Keratinocyte (primary cell): ENCODE measurements at places on chromosomes 6 and 20. TPM values are rescaled to one million over a fixed set of nuclear protein-coding genes. Genes with fewer than 3 reads are reported as not detected.

The SLC4A11 gene
- 3.9 to 5.0 TPM (median 4.7 TPM) in 3 replicates for polyA plus RNA-seq

- no peak for DNase-seq
These were observed 13.6 kb downstream of the TMEM181 start for GRCh38 chr6:158573542-158573931.

- peak; percentile 88 for DNase-seq
These were observed at the start of gene PSORS1C1 for GRCh38 chr6:31114541-31114878. PSORS1C1 (plus strand) TSS chr6:31114800; CDS start chr6:31129633, 14,833 bp downstream.

GRCh38 chr20:47159166-47159565 lies 197.3 kb downstream of the ZMYND8 start:
- no peak for DNase-seq

DNA sequence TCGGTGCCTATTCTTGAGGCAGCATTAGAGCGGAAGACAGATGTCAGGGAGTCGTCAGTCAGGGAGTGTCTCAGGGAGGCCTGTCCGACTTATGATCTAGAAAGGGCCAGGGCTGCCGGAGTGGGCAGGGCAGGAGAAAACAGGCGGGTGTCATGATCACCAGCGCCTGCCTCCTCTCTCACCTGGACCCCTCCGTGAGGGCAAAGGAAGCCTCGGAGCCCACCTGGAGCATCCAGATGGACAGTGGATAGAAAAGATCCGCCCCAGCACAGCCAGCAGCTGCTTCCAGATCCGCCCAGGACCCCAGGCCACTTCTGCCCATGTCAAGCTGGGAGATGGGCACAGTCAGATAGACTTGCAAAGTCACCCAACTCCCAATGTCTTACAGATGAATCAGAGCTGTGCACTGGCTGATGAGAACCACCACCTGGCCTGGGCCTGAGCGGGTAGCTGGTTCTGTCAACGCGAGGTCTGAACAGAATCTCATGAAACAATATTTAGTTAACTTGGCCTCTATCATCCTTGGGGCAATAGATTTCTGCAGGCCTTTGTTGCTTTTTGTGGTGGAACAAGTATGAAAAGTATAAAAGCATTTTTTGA lies 22.2 kb downstream of the PSMG4 start:
- DNase-seq, result no peak

The FAM83D gene
- polyA plus RNA-seq, result 8.5 to 33.1 TPM (median 32.1 TPM) in 3 replicates

The DPPA5 gene
- not detected in 3 replicates for polyA plus RNA-seq

DNA sequence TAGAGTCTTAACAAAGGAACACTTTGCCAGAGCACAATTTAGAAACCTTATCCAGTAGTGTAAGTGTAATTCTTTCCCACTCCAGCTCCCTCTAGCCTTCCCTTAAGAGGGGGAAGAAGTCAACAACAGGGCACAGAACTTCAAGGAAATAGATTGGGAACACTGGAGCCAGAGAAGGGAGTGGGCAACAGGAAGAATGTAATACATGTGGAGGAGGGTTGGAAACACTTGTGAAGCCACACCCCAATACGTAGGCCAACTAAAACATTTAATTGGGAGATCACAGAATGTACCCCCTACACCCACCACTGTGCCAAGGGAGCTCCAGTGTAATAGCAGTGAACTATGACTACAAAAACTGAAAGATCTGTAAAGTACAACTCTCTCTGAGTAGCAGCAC lies 735.7 kb upstream of the HS3ST5 start:
- DNase-seq, result no peak

GRCh38 chr6:5866547-5867051 lies 140.1 kb downstream of the NRN1 start:
- no peak for DNase-seq

The CAGE1 gene
- 0.03 to 0.04 TPM (median 0.03 TPM) in 3 replicates for polyA plus RNA-seq

The JPH2 gene
- 2.5 to 2.9 TPM (median 2.8 TPM) in 3 replicates for polyA plus RNA-seq

GRCh38 chr6:89353118-89353556 lies 615 bp upstream of the UBE2J1 start:
- no peak for DNase-seq

- DNase-seq, result no peak
These were observed 15.1 kb downstream of the BMP7 start for GRCh38 chr20:57251344-57251743.

GRCh38 chr20:3318226-3318884 lies 79.4 kb upstream of the SLC4A11 start:
- no peak for DNase-seq

- no peak for DNase-seq
These were observed 12.4 kb upstream of the RBM38 start for GRCh38 chr20:57378646-57379262.

DNA sequence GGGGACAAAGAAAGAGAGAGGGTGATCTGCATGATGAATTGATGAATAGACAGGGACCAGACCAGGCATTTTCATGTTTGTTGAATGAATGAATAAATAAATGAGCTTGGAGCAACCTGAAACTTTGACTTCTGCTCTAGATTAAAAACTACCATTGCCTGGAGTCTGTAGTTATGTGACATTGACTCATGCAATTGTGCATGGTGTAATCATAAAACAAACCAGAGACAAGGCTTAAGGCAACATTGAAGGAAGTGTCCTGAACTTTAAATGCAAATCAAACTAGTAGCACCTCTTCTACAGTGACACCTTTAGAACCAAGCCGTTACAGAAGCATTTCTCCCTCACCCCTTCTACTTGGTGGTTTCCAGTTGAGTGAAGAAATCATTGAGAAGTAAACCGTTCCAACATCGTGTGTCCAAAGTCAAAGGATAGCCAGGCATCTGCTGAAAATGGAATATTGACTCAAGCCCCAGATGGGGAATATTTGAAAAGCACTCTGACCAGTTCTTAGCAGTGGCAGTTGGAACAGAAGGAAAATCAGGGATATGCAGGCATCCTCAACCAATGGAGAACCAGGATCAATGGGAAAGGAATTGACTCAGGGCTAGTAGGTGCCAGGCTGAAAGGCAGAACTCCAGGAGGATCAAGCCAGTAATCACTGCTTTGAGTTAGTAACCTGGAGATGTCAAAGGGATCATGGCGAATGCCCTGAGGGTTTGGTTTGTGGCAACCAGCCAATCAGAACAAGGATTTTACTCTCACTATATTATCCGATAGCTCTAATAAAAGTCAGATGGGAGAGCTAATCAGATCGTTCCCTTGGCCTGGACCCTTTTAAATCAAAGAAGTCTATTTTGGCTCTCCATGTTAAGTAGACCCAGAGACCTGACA lies 171.2 kb upstream of the TSHZ2 start:
- no peak for DNase-seq

DNA sequence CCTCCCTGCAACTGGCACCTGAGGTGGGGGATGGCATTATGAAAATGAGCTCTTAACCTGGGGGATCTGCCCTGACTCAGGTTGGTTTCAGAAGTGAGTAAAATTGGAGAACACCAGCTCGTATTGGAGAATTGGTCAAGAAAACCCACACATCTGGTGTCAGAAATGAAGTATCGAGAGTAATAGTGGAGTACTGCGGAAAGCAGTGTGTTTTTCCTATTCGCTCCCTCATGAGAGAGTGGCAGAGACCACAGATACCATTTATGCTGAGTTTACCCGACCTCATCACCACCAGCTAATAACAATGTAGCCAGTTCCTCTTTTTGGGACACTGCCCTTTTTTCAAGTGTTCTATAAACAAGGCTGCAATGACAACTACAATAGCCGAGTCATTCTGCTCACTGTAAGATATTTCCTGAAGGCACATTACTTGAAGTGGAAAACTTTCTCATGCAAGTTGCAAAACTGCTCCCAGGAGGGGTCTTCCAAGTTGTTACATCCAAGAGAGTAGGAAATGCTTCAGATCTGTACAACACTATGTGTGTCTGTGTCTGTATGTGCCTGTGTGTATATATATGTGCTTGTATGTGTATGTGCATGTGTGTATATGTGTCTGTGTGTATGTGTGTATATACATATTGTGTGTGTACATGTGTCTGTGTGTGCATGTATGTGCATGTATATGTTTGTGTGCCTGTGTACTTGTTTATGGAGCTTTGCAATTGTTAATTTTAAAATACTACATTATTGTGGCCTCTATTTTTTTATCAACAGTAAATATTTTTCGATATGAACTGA lies 106.0 kb upstream of the CST7 start:
- no peak for DNase-seq

The SLC52A3 gene
- 0.55 to 1.1 TPM (median 0.84 TPM) in 3 replicates for polyA plus RNA-seq

- DNase-seq, result peak; percentile 61
These were observed 207.9 kb downstream of the ERMARD start for GRCh38 chr6:169959136-169960002.

DNA sequence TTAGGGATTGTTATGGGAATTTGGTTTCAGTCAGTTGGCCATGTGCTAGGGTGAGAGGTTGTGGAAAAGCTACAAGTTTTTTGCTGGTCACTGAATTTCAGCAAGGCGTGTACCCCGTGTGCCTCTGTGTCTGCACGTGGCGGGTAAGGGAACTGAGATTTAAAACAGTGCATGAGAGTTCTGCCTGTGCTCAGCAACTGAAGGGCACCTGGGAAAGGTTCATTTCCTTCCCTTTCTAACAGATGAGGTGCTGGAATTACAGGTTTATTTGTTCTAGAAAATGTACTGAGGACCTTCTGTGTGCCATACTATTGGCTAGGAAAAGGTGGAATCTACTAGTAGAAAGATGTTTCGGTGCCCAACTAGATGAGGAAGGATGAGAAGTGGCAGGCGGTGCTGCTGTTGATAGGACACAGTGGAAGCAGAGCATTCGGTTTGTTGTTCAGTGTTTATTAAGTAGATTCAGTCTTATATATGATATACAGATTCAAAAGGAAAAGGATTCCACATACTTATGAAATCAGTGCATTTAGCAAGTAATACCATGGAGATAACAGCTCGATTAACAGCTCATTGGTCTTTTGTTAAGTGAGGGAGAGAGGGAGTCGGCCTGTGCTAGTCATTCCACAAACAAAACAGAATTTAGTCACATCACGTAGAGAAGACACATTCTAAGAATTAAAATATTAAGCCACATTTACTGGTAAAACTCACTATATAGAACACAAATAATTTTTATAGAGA lies 84.7 kb downstream of the ASXL1 start:
- no peak for DNase-seq

The TUBB2B gene
- polyA plus RNA-seq, result 0.04 TPM in 1 of 3 replicates, not detected in the others

DNA sequence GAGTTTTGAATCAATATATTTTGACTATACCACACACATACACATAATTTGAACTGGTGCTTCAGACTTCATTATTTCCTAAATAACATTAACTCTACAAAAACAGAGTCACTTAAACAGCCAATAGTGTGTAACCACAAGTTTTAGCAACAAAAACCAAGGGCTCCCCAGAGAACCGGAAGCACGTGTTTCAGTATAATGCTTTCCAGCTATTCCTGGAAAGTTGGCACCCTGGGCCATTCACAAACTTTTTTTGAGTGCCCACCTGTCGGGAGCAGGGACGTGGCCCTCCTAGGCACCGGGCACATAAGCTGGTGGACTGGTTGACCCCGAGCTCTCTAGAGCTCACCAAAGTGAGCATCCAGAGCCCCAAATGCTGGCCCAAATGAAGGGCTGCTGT lies 1.9 kb upstream of the SLC35D3 start:
- no peak for DNase-seq

The LY86 gene
- not detected in 3 replicates for polyA plus RNA-seq

- no peak for DNase-seq
These were observed 28.6 kb downstream of the TIAM2 start for GRCh38 chr6:155023717-155024116.

The KIAA0408 gene
- polyA plus RNA-seq, result 0.05 to 0.12 TPM in 2 of 3 replicates, not detected in the other

The SNAI1 gene
- polyA plus RNA-seq, result not detected in 3 replicates

DNA sequence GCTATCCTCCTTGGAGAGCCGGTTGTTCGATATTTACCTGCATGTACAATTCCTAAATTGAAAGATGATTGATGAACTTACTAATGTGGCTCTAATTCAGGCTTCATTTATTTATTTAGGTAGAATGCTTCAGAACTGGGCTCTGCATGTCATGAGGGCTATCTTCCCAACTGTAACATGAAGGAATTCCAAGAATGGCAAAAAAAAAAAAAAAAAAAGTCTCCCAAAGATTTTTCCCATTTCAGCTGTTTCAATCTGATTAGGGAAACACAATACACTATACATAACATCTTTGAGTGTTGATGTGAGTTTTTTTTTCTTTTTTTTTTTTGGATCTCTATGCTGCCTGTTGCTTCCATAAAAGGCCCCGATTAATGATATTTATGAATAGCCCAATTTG lies 120.1 kb upstream of the SHLD1 start:
- DNase-seq, result no peak

The SNRPB gene
- 149 to 209 TPM (median 199 TPM) in 3 replicates for polyA plus RNA-seq

DNA sequence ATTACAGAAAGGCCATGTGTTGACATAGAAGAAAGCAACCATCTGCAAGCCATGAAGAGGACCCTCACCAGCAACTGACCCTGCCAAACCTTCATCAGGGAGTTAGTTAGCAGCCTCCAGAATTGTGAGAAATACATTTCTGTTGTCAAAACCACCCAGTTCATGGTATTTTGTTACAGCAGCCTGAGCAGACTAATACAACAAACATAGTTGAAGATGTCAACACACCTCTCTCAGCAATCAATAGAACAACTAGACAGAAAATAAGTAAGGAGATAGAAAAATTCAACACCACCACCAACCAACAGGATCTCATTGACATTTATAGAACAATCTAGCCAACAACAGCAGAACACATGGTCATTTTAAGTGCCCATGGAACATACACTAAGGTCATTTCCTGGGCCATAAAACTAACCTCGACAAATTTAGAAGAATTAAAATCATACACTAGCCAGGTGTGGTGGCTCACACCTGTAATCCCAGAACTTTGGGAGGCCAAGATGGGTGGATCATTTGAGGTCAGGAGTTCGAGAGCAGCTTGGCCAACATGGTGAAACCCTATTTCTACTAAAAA lies 32.7 kb downstream of the TCP11 start:
- DNase-seq, result no peak

- DNase-seq, result no peak
These were observed 31.2 kb upstream of the MAPK13 start for GRCh38 chr6:36098920-36099647.

GRCh38 chr6:35258858-35259193 lies 709 bp upstream of the ZNF76 start:
- no peak for DNase-seq

The SLC17A3 gene
- polyA plus RNA-seq, result not detected in 3 replicates

- DNase-seq, result no peak
These were observed 311.0 kb downstream of the CENPW start for GRCh38 chr6:126650931-126651330.

- no peak for DNase-seq
These were observed 95.5 kb downstream of the EYA2 start for GRCh38 chr20:46990017-46990595.

DNA sequence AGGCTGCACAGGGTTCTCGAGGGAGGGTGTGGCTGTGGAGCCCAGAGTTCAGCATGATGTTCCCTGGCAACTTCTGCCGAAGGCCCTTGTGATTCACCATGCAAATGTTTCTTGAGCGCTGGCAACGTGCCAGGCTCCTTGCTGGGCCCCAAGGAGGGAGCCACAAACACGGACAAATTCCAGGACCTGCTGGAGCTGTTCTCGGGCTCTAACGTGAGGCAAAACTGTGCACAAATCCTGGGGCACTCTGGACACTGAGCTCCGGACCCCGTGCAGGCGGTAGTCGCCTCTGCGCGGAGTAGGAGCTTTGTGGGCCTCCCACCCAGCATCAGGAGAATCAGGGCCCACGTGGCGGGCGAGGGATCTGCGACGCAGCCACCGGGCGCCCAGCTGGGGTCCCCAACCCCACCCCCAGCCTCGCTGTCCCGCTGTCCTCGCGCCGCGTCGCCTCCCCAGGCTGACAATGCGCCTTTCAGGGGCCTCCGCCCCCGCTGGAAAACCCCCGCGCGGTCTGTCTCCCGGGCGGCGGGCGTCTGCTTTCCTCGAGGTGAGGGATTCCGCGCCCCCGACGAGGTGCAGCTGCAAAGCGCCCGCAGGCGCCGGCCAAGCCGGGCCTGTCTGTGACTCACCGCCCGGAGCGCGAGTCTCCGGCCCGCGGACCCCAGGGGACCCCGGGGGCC lies 31.7 kb upstream of the SCUBE3 start:
- DNase-seq, result peak; percentile 84

The TRIM40 gene
- not detected in 3 replicates for polyA plus RNA-seq

GRCh38 chr20:37920270-37920669 lies 17.3 kb downstream of the VSTM2L start:
- DNase-seq, result no peak
